Activated T-cell treated with anti-CD3 and anti-CD28 coated beads for 48 hours (primary cell): ENCODE measurements at places on chromosomes 4 and X.

DNA sequence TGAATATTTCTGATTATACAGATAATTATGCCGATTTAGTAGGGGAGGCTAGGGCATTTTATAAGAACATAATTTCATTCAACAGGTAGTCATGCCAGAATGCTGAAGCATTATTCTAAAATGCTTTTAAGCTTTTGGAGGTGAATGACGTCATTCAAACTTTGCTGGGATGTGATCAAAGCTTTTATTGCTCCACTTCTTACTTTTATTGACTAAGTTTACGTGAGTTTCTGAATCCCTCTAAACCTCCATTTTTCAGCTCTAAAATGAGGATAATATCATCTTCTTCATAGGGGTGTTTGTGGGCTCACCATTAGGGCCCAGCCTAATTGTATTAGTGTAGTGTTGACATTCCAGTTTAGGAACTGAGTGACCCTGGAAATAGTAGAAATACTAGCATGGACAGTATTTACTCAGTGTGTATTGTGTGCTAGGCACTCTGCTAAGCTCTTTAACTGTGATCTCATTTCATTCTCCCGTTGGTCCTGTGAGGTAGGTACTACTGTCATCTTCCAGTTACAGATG, 3.0 kb downstream of the WWC2 start:
- DNase-seq, result no peak

- DNase-seq, result no peak
These were observed 824 bp downstream of the LRPAP1 start for GRCh38 chr4:3531318-3531878.

- no peak for DNase-seq
These were observed 10.5 kb upstream of the MGST2 start for GRCh38 chr4:139655116-139655515.

- no peak for DNase-seq
These were observed 800 bp downstream of the KDM5C start for GRCh38 chrX:53223955-53224859.

DNA sequence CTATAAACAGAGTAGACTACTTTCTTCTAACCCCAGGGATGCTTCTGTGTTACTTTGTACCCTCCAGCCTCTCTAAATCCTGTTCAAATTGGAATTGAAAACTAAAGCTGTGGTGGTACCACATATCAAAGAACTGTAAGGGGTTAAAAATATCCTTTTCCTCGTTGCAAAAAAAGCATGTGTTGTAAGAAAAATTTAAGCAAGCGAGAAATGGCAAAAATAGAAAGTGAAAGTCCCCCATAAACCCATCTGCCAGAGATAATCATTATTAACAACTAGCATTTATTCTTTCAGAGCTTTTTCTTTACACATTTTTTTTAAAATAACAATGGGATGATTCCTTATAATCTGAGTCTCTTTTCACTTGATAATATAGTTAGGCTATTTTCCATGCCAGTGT, 40.6 kb downstream of the TMEM164 start:
- DNase-seq, result no peak
